ENCODE measurements at places on chromosomes 2 and 18. TPM values are rescaled to one million over a fixed set of nuclear protein-coding genes. Genes with fewer than 3 reads are reported as not detected.

DNA sequence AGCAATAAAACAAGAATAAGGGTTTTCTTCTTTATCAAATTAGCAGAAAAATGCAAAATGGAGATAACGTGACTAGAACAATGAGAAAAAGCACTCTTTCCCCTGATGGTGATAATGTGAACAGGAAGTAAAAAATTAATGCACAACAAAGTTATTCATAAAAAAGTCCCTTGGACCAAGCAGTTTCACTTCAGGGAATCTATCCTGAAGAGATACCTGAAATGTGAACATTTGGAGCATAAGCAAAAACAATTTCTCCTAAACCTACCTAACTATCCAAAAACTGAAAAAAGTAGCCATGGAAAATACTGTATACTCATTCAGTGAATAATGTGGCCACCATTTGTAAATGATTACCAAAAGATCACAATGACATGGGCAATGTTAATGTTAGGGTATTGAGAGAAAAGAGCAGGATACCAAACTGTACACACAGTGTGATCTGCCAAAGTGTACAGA lies 48.7 kb downstream of the TRIP12 start:
- DNase-seq: no peak
- peaks cover 17% of the 10 kb centered on the region for H3K4me1 ChIP-seq
- H3K36me3 ChIP-seq: peaks cover 37% of the 10 kb centered on the region
- no peak overlapping the region for H3K4me3 ChIP-seq
- H3K27ac ChIP-seq: no peak overlapping the region

Gene CD28
- 52.7 TPM for total RNA-seq

DNA sequence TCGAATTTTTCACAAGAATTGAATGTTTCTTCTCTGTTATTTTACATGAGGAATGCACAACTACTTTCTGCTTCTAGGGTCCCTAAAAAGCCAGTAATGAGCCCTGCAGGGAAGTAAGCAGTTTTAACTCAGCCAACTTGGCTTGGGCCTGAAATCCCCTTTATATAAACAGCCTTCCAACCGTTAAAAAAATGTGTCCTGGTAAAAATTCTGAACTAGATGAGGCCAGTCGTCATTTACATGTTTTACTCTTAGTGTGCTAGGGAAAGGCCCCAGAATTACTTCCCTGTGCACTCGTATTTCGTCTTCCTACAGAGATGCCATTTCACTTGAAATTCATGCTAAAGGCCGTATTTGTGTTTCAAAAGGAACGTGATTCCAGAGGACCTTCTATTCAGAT lies 42.4 kb upstream of the RPE start:
- H3K36me3 ChIP-seq: no peaks in the 10 kb centered on the region
- H3K27ac ChIP-seq: no peak overlapping the region
- no peak overlapping the region for H3K4me3 ChIP-seq
- no peak for DNase-seq
- H3K4me1 ChIP-seq: no peaks in the 10 kb centered on the region
- peaks cover 10% of the 10 kb centered on the region for H3K27me3 ChIP-seq

GRCh38 chr2:171723716-171724683 lies 36.7 kb downstream of the DYNC1I2 start:
- no peak overlapping the region for H3K27ac ChIP-seq
- no peak overlapping the region for H3K4me3 ChIP-seq
- DNase-seq: no peak
- no peaks in the 10 kb centered on the region for H3K27me3 ChIP-seq

- H3K36me3 ChIP-seq: peaks cover 2% of the 10 kb centered on the region
- peak overlapping the region; percentile 68 for H3K4me3 ChIP-seq
- H3K27ac ChIP-seq: peak overlapping the region; percentile 91
- DNase-seq: peak; percentile 51
- no peaks in the 10 kb centered on the region for H3K27me3 ChIP-seq
Measured at GRCh38 chr2:223760838-223761502, 76.4 kb downstream of the AP1S3 start.

- no peak for DNase-seq
- no peak overlapping the region for H3K4me3 ChIP-seq
- H3K4me1 ChIP-seq: no peaks in the 10 kb centered on the region
- no peaks in the 10 kb centered on the region for H3K27me3 ChIP-seq
- H3K36me3 ChIP-seq: peaks cover 19% of the 10 kb centered on the region
Measured at GRCh38 chr2:62826141-62826540, 120.6 kb downstream of the EHBP1 start.

Gene RNF25
- total RNA-seq: 21.9 TPM

Gene RASGRP3
- total RNA-seq: 7.5 TPM

DNA sequence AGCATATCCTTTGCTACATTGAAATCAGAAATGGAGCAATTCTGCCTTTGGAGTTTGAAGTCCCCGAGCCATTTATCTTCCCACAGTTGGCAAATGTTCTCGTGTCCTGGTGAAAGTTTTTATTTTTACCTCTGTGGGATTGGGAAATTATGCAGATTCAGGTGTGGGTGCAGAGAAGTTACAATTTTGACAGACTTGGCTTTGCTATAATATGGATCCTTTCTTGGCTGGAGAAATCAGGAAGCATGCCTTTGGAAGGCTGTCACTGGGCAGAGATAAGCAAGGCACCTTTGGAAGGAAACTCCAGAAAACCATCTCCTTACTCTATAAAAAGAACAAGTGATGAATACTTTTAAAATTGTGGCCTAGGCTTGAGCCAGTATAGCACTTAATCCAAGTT lies 278.3 kb downstream of the SETBP1 start:
- peaks cover 3% of the 10 kb centered on the region for H3K27me3 ChIP-seq
- H3K4me1 ChIP-seq: no peaks in the 10 kb centered on the region
- no peak overlapping the region for H3K4me3 ChIP-seq
- no peak for DNase-seq

Gene GCG
- not detected for total RNA-seq

Gene RTKN
- 0.80 TPM for total RNA-seq

- no peaks in the 10 kb centered on the region for H3K27me3 ChIP-seq
Measured at GRCh38 chr2:171447675-171448074, 13.6 kb downstream of the DCAF17 start.

DNA sequence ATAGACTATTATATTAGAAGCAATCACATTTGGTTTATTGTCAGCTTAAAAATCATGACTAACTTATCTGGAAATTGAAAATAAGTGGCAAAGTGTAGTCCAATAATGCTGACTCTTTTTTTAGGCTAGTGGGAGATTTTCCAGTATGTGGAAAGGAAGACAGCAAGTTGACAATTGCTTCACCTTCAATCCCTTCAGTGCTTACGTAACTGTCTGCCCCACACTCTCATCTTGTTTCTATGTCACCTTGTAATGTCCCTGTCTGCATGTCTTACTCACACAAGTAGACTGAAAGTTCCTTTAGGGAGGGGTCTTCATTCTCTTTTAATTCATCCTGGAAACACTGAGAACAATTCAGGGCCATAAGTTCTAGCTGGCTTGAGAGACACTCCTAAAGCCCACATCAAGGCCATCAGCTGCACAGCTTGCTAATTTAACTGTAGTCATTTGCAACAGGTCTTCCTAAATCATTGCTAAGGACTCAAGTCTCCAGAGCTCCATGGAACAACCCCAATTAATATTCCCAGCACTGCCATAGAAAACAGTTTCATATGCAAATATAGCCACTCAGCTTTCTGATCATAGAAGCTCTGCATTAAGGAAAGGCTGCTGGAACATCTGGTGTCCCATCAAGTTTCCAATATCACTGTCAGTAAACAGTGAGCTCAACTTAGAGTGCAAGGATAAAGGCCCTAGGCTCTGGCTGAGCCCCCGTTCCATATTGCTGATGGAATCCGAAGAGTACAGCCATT lies 230.5 kb downstream of the ETAA1 start:
- no peak for DNase-seq
- no peaks in the 10 kb centered on the region for H3K4me1 ChIP-seq
- no peak overlapping the region for H3K27ac ChIP-seq
- H3K27me3 ChIP-seq: peaks cover 2% of the 10 kb centered on the region
- no peaks in the 10 kb centered on the region for H3K36me3 ChIP-seq
- H3K4me3 ChIP-seq: no peak overlapping the region

GRCh38 chr2:9428965-9429577 lies 5.6 kb downstream of the CPSF3 start:
- no peak for DNase-seq
- peaks cover 22% of the 10 kb centered on the region for H3K36me3 ChIP-seq
- no peak overlapping the region for H3K27ac ChIP-seq

DNA sequence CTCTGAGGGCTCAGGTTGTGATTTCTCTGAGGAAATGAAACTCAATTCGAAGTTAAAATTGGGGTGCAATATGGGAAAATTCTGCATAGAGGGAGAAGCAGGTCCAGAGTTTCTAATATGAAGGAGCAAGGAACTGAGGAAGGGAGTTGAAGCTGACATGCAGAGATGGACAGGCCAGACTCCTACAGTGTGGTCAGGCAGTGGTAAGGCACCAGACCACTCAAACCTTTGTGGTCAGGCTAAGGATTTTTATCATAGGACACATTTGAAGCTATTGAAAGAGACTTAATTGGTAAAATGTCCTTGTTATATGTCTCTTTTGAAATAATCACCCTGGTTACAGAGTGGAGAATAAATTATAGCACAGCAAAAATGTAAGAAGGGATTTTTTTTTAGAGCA lies 1074.8 kb upstream of the CDH2 start:
- H3K4me1 ChIP-seq: no peaks in the 10 kb centered on the region
- H3K4me3 ChIP-seq: no peak overlapping the region
- no peak overlapping the region for H3K27ac ChIP-seq
- no peaks in the 10 kb centered on the region for H3K36me3 ChIP-seq
- H3K27me3 ChIP-seq: no peaks in the 10 kb centered on the region

Gene UXS1
- total RNA-seq: 104 TPM

Gene GALNT13
- total RNA-seq: 0.26 TPM

DNA sequence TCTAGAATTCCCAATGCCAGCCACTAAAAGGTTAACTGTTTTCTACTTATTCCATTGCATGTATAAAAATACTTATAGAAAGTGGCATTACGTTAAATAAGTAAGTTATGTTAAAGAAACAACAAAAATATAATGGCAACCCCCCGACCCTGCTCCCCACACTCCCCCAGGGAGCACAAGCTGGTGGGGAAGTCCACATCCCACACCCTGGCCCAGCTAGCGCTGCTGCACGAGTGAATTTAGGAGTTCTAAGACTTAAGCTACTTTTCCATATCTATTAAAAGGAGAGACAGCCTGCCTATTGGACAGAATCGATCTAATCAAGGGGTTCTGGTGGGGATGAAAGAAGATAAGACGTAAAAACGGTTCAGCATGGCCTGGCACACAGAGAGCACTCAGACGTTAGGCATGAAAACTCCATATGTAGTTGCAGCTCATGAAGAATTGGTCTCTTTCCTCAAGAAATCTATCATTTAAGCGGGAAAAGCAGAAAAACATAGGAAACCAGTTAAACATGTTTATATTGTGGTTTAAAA lies 16.6 kb downstream of the HJURP start:
- H3K27ac ChIP-seq: no peak overlapping the region
- no peak for DNase-seq
- H3K4me1 ChIP-seq: peaks cover 37% of the 10 kb centered on the region
- H3K4me3 ChIP-seq: no peak overlapping the region
- no peaks in the 10 kb centered on the region for H3K27me3 ChIP-seq

Gene LOXHD1
- 0.26 TPM for total RNA-seq

DNA sequence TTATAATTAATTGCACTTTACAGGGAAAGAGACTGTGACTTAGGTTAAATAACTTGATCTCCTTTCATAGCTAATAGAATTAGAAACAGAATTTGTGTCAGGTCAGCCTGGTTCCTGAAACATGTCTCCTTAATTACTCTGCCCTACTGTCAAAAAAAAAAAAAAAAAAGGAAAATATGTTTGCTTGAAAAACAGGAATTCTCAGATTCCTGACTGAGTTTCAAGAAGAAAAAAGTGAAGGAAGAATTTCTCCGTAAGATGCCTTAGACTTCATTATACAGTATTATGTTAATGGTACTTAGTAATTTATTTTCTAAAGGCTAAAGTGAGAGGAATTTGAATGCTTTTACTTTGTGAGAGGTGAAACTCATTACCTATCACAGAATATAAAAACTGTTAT lies 118.4 kb upstream of the REG3G start:
- DNase-seq: no peak
- no peaks in the 10 kb centered on the region for H3K27me3 ChIP-seq
- no peak overlapping the region for H3K4me3 ChIP-seq
- H3K4me1 ChIP-seq: no peaks in the 10 kb centered on the region
- H3K36me3 ChIP-seq: no peaks in the 10 kb centered on the region

Gene ADI1
- total RNA-seq: 19.5 TPM

DNA sequence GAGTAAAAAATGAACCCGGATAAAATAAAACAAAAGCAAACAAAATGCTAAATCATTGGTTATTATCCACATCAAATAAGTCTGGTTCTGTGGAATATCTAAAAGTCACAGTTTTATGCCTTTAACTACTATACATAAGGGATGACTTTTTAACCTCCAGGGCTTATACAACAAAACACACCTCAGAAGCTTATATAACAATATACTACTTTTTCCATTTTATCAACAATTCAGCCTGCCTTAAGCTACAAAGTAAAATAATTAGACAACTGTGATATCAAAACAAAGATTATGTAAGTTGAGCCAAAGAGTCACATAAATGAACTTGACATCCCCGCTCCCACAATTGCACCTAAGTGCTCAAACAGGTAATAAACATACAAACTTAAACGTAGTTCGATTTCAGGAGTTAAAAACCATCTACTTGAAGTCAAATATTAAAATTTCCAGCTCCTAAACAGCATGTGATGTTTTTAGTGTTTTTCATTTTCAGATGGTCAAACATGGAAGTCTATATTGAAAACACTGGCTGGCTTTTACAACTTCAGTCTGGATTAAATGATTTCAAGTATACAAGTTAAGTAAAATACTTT lies 54.7 kb downstream of the ATIC start:
- no peaks in the 10 kb centered on the region for H3K27me3 ChIP-seq
- H3K36me3 ChIP-seq: peaks cover 33% of the 10 kb centered on the region

- peaks cover 5% of the 10 kb centered on the region for H3K27me3 ChIP-seq
- no peaks in the 10 kb centered on the region for H3K36me3 ChIP-seq
- no peak for DNase-seq
- no peaks in the 10 kb centered on the region for H3K4me1 ChIP-seq
Measured at GRCh38 chr2:80322311-80322920, 17.9 kb upstream of the LRRTM1 start.

DNA sequence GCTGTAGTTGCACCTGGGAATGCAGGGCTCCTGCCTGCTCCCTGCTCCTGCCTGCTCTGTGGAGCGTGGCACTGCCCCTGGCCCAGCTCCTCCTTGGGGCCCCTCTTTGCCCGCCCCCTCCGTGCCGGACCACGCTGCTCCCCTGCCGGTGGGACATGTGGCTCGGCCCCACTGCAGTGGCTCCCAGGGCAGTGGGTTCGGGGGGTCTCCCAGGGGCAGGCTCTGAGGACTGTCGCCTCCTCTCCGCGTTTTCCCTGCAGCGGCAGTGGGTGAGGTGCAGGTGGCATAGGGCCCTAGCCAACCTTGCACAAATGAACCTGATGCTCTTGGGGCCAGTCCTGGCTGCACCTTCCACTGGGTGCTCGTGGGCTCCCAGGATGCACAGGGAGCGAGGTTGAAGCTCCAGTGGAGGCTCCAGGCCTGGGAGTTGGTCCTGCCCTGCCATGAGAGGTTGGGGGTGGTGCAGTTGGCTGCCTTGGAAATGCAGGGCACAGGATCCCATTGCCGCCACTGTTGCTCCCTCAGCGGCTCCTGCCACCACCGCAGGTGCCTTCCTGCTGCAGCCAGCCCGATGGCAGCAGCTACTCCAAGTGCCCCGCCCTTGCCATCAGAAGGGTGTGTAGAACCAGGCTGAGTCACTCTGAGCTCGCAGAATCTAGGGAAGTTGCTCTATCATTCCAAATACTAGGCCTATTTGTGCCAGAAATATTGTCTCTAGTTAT lies 313.1 kb upstream of the SYT4 start:
- H3K4me1 ChIP-seq: no peaks in the 10 kb centered on the region
- H3K27me3 ChIP-seq: no peaks in the 10 kb centered on the region
- H3K27ac ChIP-seq: no peak overlapping the region
- H3K4me3 ChIP-seq: no peak overlapping the region
- H3K36me3 ChIP-seq: no peaks in the 10 kb centered on the region
